ENCODE measurements at places on chromosomes 5 and 9. TPM values are rescaled to one million over a fixed set of nuclear protein-coding genes. Genes with fewer than 3 reads are reported as not detected.

DNA sequence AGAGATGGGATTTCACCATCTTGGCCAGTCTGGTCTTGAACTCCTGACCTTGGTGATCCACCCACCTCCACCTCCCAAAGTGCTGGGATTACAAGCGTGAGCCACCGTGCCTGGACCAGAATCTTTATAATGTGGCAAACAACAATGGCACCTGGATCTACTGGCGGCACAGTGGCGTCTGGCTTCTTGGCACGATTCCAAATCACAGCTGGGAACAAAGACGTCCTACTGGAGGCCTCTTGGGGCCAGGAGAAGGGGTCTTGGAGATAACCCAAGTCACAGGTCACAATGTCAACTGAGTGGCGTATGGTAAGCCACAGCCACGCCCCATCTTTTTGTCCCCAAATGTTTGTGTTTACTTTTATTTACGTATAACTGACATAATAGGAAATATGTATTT is 77.8 kb upstream of the RAPGEF1 start:
- H3K4me3 ChIP-seq = no peak overlapping the region
- no peak for DNase-seq

The SPINK4 gene
- not detected for total RNA-seq

GRCh38 chr5:133290669-133291240 is 238.9 kb downstream of the HSPA4 start:
- no peaks in the 10 kb centered on the region for H3K36me3 ChIP-seq
- no peak overlapping the region for H3K27ac ChIP-seq
- no peak overlapping the region for H3K4me3 ChIP-seq
- H3K4me1 ChIP-seq = no peaks in the 10 kb centered on the region
- H3K27me3 ChIP-seq = no peaks in the 10 kb centered on the region

DNA sequence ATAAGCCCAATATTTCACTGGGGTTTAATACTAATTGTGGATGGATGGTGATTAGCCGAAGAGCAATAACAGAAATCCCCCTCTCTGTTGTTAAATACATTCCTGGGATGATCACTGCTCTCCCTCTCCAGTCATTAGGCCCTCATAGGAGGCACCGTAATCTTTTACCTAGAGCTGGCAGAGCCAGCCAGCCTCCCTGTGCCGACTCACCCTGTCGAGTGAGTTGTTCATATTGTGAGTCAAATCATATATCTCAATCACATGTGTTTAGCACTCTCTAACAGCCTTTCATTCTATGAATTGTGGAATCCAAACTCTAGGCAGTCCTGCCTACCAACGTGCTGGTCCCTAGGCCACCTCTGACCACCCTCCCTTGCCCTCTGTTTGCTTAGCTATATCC is 771.0 kb downstream of the IRX1 start:
- H3K27me3 ChIP-seq = no peaks in the 10 kb centered on the region
- H3K4me3 ChIP-seq = no peak overlapping the region
- no peak for DNase-seq
- no peaks in the 10 kb centered on the region for H3K4me1 ChIP-seq
- H3K27ac ChIP-seq = no peak overlapping the region

The CDO1 gene
- total RNA-seq = 24.1 TPM

The APBA1 gene
- 1.4 TPM for total RNA-seq

DNA sequence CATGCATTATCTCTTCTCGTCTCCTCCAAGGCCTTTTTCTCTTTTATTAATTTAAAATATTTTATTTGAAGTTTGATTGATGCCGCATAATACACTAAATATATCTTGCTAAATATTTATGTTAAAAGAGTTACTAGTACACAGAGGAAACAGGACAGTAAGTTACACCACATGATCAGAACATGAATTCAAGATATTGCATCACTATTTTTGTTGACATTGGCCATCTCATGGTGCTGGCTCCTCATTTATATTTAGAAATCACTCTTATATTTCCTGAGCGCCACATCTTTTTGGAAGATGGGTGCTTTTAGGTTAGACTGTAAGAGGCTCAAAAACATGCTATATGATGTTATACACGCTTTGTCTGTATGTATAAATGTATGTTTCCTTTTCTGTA is 23.0 kb downstream of the SPEF2 start:
- H3K36me3 ChIP-seq = no peaks in the 10 kb centered on the region
- DNase-seq = no peak
- H3K4me3 ChIP-seq = no peak overlapping the region
- no peaks in the 10 kb centered on the region for H3K27me3 ChIP-seq
- no peaks in the 10 kb centered on the region for H3K4me1 ChIP-seq

- peaks cover 85% of the 10 kb centered on the region for H3K4me1 ChIP-seq
- DNase-seq = no peak
- no peaks in the 10 kb centered on the region for H3K36me3 ChIP-seq
- H3K4me3 ChIP-seq = no peak overlapping the region
- peak overlapping the region; percentile 98 for H3K27ac ChIP-seq
Measured at GRCh38 chr5:139658501-139658927, 10.4 kb downstream of the CXXC5 start.

DNA sequence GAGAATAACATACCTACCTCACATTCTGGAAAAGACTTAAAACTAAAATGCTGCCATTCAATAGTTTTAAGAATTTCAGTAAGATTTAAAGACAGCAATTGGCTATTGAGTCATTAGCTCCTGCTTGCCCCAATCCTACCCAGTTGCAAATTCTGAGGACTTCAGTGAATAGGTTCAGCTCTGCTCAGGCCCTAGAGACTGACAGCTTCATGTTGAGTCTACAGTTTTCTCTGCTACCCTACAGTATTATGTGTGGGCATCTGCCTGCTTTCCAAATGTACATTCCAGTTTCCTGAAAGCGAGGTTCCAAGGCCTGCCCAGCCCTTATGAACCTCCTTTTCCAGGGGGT is 61.5 kb downstream of the ARSB start:
- no peaks in the 10 kb centered on the region for H3K36me3 ChIP-seq
- peaks cover 5% of the 10 kb centered on the region for H3K4me1 ChIP-seq
- no peak overlapping the region for H3K4me3 ChIP-seq
- no peak for DNase-seq
- H3K27me3 ChIP-seq = no peaks in the 10 kb centered on the region

DNA sequence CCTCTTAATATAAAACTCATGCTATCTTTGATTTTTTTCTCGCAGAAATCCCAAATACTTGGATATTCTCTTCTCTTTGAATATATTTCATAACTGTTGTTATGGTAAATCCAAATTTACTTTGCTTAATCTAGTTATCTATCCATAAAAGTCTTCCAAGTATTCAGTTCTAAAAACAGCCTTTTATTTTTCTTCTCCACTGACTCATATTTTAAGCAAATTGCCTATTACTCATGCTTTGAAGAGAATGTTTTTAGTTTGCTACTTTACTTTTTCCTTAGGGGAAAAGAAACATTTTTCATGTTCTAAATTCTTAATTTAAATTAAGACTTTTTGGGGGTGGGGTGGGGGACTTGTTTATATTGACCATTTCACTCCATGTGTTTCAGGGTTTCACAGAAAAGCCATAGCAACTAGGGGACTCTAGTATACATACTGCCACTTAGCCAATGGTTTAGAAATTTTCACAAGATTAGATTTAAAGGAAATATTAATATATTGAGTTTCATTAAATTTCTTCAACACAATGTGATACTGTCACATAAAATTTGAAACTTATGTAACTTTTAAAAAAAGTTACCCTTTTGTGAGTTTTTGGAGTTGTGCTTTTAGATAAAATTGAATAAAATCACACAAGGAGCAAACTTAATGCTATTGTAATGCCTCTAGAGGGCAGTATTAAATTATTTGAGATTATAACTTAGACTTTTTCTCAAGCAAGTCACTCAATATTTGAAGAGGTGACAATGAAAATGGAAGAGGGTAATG is 545.8 kb upstream of the ARRDC3 start:
- H3K36me3 ChIP-seq = no peaks in the 10 kb centered on the region
- H3K27ac ChIP-seq = no peak overlapping the region
- no peak for DNase-seq
- no peaks in the 10 kb centered on the region for H3K27me3 ChIP-seq
- no peak overlapping the region for H3K4me3 ChIP-seq

The CCDC192 gene
- not detected for total RNA-seq

- no peak overlapping the region for H3K4me3 ChIP-seq
- no peaks in the 10 kb centered on the region for H3K36me3 ChIP-seq
- H3K27ac ChIP-seq = no peak overlapping the region
Measured at GRCh38 chr9:8750639-8751051, 951.1 kb upstream of the DMAC1 start.

- no peak for DNase-seq
- no peak overlapping the region for H3K4me3 ChIP-seq
- H3K27ac ChIP-seq = no peak overlapping the region
- no peaks in the 10 kb centered on the region for H3K36me3 ChIP-seq
- no peaks in the 10 kb centered on the region for H3K4me1 ChIP-seq
Measured at GRCh38 chr5:118863345-118863744, 125.0 kb downstream of the DTWD2 start.

The NPR3 gene
- 111 TPM for total RNA-seq

DNA sequence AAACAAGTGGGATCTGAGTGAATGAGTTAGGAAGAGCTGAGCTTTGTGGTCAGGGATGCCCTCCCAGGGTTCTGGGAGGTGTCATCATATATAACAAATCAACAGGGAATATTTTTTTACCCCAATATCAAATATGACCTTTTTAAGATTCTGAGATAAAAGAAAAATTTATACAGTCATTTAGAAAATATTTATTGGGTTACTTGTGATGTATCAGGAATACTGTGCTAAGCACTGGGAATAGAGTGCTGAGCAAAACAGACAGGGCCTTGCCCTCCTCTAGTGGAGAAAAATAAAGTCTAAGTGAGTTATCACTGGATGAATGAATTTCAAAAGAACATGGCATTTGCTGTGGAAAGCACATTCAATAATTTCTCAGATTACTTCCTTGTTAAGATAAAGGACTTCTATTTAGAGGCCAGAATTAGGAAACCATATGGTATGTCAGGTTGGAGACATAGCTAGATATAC is 102.9 kb downstream of the BOD1 start:
- H3K4me3 ChIP-seq = no peak overlapping the region
- no peak overlapping the region for H3K27ac ChIP-seq
- H3K27me3 ChIP-seq = no peaks in the 10 kb centered on the region
- H3K4me1 ChIP-seq = no peaks in the 10 kb centered on the region

DNA sequence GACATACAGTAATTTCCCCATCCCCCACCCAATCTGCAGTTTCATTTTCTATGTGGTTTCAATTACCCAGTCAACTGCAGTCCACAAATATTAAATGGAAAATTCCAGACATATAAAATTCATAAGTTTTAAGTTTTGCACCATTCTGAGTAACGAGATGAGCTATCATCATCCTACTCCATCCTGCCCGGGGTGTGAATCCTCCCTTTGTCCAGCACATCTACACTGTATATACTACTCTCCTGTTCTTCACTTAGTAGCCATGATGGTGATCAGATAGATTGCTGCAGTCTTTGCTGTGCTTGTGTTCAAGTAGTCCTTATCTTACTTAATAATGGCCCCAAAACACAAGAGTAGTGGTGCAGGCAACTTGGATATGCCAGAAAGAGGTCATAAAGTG is 11.3 kb downstream of the OXCT1 start:
- no peaks in the 10 kb centered on the region for H3K27me3 ChIP-seq
- H3K4me1 ChIP-seq = peaks cover 4% of the 10 kb centered on the region
- H3K36me3 ChIP-seq = peaks cover 62% of the 10 kb centered on the region
- no peak for DNase-seq
- H3K4me3 ChIP-seq = no peak overlapping the region

DNA sequence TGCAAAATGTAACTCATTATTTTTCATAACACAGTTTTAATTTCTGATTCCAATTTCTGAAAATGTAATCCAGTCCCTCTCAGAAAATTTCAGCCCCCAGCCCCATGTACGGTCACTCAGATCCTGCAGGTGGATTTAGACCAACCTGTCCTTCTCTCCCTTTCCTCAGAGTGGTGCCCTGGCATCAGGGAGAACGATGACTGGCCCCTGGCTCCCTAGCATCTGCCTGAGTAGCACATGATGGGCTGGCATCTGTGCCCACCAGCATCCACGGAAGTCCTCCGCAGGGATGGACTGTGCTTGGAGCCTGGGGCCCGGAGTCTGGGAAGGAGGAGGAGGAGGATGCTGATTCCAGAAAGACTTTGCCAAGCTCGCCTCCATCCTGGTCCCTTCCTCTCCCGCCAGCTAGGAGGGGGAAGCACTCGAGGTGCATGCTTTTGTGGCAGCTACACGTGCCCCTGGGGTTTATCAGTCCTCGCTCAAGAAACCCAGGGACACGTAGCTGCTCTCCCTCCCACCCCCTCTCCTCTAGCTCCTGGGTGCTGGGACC is 54.4 kb upstream of the RUFY1 start:
- H3K4me1 ChIP-seq = no peaks in the 10 kb centered on the region
- no peak overlapping the region for H3K27ac ChIP-seq
- no peak for DNase-seq
- H3K4me3 ChIP-seq = no peak overlapping the region
- H3K36me3 ChIP-seq = no peaks in the 10 kb centered on the region
